Stimulated activated CD4-positive, alpha-beta T cell treated with anti-CD3 and anti-CD28 coated beads, Interleukin-15, amount 100 ng/mL, for 1 hour (primary cell): ENCODE measurements at places on chromosomes 12 and 14.

DNA sequence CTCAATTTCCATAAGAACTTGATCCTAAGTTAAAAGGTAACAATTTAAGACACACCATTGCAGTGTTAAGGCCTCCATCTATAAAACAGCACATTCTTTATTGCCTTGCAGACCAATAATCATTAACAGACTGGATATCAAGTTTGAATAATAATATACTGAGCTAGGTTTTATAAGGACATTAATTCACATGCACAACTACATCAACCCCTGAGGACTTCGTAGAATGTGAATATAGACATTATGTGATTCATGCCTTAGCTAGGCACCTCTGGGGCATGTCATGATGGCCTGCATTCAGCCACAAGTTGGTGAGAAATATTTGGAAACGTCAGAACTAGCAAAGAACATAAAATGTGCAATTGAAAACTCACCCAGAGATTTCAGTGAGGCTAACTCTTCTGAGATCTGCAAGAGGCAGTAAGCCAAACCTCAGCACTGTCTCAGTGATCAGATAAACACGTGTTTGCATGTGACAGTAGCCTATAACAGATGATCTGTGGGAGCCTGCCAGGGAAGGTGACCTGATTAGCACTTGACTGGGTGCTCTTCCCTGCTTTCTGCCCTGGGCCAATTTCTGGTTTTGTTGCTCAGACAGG is 492.2 kb downstream of the FLRT2 start:
- no peak for DNase-seq

DNA sequence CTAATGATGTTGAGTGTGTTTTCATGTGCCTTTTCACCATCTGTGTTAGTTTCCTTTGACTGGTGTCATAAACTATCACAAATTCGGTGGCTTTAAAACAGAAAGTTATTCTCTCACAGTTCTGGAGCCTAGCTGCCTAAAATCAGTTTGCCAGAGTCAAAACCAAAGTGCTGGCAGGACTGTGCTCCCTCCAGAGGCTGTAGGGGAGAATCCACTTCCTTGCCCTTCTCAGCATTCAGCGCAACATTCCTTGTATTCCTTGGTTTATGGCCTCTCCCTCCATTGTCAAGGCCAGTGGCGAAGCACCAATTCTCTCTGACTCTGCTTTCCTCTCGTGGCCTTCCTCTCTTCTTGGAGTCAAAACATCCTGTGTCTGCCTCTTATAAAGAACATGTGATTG is 174.2 kb upstream of the PDE3A start:
- DNase-seq: no peak

DNA sequence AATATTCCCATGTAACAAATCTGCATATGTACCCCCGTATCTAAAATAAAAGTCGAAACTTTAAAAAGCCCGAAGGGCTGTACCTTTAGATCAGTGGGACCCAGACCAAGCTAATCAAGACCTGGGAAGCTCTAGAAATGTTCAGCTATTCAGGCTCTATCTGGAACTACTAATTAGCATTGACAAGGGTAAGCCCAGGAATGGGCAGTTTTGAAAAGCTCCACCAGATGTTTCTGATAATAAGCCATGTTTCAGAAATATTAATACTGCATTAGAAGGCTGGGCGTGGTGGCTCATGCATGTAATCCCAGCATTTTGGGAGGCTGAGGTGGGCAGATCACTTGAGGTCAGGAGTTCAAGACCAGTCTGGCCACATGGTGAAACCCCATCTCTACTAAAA is 20.4 kb upstream of the TMEM260 start:
- no peak for DNase-seq

GRCh38 chr12:124454735-124455134 is 112.7 kb downstream of the NCOR2 start:
- DNase-seq: no peak

- no peak for DNase-seq
These were observed 425.0 kb downstream of the NPAS3 start for GRCh38 chr14:33363682-33364081.
